Upper lobe of left lung (tissue), 6 donors: ENCODE measurements at places on chromosomes 7 and 10. TPM values are rescaled to one million over a fixed set of nuclear protein-coding genes. Genes with fewer than 3 reads are reported as not detected.

- H3K27ac ChIP-seq = no peak overlapping the region
- no peak for DNase-seq
- H3K4me3 ChIP-seq = no peak overlapping the region
- H3K4me1 ChIP-seq = no peaks in the 10 kb centered on the region
These were observed 72.7 kb upstream of the PRKG1 start for GRCh38 chr10:51001587-51001986.

DNA sequence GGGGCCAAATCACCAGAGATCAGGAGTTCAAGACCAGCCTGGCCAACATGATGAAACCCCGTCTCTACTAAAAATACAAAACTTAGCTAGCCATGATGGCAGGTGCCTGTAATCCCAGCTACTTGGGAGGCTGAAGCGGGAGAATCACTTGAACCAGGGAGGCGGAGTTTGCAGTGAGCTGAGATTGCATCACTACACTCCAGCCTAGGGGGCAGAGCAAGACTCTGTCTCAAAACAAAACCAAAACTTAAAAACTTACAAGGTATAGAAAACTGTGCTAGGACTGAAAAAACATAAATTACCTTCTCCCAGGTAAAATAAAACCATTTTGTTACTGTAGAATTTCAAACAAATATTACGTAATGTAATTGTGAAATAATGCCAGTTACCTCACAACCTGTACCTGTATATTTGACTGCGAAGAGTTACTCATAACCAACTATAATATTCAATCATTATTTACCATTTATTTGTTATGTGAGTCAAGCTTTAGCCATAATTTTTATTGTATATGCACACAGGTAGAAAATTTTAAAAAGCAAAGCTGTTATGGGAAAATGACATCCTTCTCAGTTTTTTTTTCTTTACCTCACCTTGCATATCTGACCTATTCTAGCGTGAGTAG lies 180.9 kb downstream of the SEMA3A start:
- H3K27ac ChIP-seq = no peak overlapping the region
- H3K27me3 ChIP-seq = no peaks in the 10 kb centered on the region
- DNase-seq = no peak

DNA sequence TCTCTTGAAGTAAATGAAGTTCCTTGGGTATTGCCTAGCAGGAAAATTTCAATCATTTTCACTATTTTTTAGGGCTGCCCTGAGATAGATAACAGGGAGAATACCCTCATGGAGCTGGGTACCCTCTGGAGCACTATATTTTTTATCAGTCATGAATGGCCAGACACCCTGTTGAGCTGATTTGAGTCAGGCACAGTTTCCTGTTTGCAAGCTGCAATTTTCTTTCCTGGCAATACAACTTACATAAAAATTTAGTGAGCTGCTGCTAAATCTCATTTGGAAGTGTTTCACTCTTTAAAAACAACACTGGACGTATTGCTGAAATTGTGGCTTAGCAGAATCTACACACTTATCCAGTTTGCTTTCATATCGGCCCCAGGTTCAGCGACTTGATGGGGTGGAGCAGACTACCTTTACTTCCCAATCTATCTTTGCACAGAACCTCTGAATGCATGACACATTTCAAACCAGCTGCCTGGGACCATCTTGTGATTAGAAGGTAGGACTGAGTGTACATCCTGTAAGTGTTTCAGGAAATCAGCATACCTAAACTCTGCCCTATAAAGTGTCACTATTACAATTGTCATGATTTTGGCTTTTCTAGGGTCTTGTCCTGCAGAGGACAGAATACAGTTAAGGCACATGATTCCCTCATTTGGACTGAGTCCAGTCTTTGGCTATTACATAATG lies 125.7 kb upstream of the FAM3C start:
- H3K27me3 ChIP-seq = no peaks in the 10 kb centered on the region
- H3K27ac ChIP-seq = no peak overlapping the region
- H3K36me3 ChIP-seq = no peaks in the 10 kb centered on the region
- no peak overlapping the region for H3K4me3 ChIP-seq
- no peak for DNase-seq

The ADRB1 gene
- 26.4 TPM for total RNA-seq

- no peak overlapping the region for H3K27ac ChIP-seq
- peaks cover 14% of the 10 kb centered on the region for H3K4me1 ChIP-seq
- no peaks in the 10 kb centered on the region for H3K36me3 ChIP-seq
- no peak overlapping the region for H3K4me3 ChIP-seq
- H3K27me3 ChIP-seq = no peaks in the 10 kb centered on the region
These were observed 77.3 kb downstream of the PARD3 start for GRCh38 chr10:34737772-34738169.

DNA sequence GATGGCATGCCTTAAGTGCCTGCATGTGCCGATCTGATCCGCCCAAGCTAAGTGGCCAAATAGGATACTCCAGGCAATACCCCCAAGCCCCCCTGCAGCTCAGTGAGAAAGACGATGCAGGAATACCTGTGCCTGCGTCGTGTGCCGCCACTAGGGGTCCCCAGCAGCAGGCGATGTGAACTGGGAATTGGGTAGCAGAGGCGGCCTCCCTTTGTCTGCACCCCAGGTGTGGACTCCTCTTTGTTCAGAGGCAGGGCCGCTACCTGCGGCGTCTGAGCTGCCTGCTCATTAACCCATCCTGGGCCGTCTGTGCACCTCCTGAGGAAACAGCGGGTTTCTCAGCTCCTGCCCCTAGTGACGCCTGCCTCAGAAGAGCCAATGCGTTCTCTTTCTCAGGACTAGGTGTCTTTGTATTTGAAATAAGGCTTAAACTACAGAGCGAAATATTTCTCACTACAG lies 4.8 kb upstream of the CHN2 start:
- no peak overlapping the region for H3K4me3 ChIP-seq
- peaks cover 22% of the 10 kb centered on the region for H3K4me1 ChIP-seq
- no peaks in the 10 kb centered on the region for H3K27me3 ChIP-seq
- DNase-seq = peak; percentile 70
- no peak overlapping the region for H3K27ac ChIP-seq

The ZNF488 gene
- not detected for total RNA-seq

- H3K4me3 ChIP-seq = no peak overlapping the region
- no peak overlapping the region for H3K27ac ChIP-seq
These were observed 10.1 kb upstream of the OPN4 start for GRCh38 chr10:86644152-86644793.

DNA sequence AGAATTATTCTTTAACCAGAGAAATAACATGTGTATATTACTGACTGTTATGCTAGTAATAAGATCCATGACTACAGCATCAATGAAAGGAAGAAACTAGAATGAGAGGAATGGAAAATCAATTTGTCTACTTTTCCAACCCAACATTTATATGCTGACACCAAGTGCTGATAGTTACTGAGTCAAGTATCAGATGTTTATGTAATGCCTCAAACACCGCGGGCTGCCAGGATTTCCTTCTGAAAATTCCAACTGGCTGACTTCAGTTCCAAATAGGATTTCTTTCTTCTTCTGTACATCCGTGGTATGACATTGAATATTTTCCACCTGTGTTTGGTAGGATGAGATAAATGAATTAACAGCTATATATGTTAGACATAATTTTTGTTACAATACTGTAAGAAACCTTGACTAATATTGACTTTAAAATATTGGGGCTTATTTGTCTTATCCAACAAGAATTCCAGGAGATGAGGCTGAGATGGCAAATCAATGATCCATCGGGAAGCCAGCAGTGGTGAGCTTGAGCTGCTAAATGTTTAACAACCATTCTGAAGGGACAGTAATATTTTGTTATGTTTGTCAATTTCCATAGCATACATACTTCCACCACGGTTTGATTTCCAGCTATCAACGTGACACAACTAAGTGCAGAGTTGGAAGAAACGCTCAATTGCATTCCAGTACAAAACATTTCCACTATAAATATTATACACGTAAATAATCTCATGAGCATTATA lies 435.2 kb upstream of the AUTS2 start:
- no peaks in the 10 kb centered on the region for H3K27me3 ChIP-seq
- DNase-seq = no peak
- no peaks in the 10 kb centered on the region for H3K36me3 ChIP-seq
- H3K4me1 ChIP-seq = no peaks in the 10 kb centered on the region
- H3K27ac ChIP-seq = no peak overlapping the region

DNA sequence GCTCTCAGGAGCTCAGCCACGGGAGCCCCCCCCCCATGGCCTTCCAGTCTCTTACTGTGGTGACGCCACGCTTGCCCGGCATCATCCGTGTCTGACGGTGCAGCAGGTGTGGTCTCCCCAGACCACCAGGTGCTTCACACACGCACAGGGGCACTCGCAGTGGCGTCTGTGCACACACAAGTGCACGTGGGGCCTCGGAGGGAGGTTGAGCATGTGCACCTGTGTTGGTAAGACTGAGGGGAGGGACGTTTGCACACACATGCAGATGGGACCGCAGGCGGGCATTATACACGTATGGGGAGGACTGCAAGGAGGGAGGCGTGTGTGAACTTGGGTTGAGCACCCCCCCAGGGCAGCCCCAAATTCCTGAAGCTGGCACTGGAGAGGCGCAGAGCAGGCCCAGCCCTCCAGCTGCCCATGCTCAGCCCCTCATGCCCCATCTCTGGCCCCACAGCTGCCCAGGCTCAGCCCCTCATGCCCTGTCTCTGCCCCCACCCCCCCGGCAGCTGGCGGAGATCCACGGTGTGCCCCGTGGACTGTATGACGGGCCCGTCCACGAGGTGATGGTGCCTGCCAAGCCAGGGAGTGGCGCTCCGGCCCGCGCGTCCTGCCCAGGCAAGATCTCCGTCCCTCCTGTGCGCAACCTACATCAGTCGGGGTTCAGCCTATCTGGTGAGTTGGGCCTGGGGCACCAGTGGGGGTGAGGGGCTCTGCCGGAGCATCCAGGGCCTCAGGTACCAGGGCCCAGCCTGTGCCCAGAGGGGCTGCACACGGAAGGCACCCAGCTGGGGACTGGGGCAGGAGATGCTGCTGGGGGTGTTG lies 16.7 kb downstream of the DPYSL4 start:
- no peaks in the 10 kb centered on the region for H3K4me1 ChIP-seq
- H3K27me3 ChIP-seq = no peaks in the 10 kb centered on the region
- H3K27ac ChIP-seq = no peak overlapping the region
- no peak overlapping the region for H3K4me3 ChIP-seq
- no peaks in the 10 kb centered on the region for H3K36me3 ChIP-seq

DNA sequence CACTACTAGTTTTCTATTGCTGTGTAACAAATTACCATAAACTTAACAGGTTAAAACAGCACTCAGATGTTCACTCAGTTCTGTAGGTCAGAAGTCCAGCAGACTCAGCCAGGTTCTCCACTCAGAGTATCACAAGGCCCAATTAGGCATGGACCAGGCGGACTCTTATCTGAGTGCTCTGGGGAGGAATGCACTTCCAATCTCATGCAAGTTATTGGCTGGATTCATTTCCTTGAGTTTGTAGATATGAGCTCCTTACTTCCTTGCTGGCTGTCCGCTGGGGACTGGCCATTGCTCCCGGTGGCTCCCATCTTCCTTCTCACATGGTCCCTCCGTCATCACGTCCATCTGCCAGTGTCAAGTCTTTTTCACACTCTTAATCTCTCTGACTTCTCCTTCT lies 137.0 kb upstream of the PRR15 start:
- no peak overlapping the region for H3K27ac ChIP-seq
- no peaks in the 10 kb centered on the region for H3K4me1 ChIP-seq
- H3K27me3 ChIP-seq = no peaks in the 10 kb centered on the region
- H3K4me3 ChIP-seq = no peak overlapping the region

GRCh38 chr7:81394029-81394428 lies 375.8 kb downstream of the HGF start:
- H3K4me3 ChIP-seq = no peak overlapping the region
- DNase-seq = no peak
- H3K27me3 ChIP-seq = no peaks in the 10 kb centered on the region
- H3K36me3 ChIP-seq = no peaks in the 10 kb centered on the region
- no peaks in the 10 kb centered on the region for H3K4me1 ChIP-seq

GRCh38 chr7:99393355-99394187 lies 14.8 kb downstream of the PDAP1 start:
- peak overlapping the region; percentile 50 for H3K4me3 ChIP-seq
- DNase-seq = no peak

DNA sequence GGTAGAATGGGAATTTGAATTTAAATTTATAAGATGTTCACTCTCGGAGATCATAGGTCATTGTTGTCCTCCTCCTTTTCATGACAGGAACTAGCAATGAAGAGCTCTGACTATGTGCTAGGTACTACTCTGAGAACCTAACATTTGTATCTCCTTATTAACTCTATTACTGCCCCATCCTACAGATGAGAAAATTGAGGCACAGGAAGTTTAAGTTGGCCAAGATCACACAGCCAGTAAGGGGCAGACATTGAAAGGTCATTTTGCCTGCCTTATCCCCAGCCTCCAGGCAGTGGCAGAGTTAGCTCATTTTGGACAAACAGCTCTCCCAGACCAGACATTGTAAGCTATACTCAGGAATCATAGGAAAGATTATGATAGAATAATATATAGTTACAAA lies 6.0 kb downstream of the SRGN start:
- H3K4me1 ChIP-seq = peaks cover 11% of the 10 kb centered on the region
- no peaks in the 10 kb centered on the region for H3K36me3 ChIP-seq
- no peak for DNase-seq
- H3K4me3 ChIP-seq = no peak overlapping the region
- peak overlapping the region; percentile 92 for H3K27ac ChIP-seq
- no peaks in the 10 kb centered on the region for H3K27me3 ChIP-seq

DNA sequence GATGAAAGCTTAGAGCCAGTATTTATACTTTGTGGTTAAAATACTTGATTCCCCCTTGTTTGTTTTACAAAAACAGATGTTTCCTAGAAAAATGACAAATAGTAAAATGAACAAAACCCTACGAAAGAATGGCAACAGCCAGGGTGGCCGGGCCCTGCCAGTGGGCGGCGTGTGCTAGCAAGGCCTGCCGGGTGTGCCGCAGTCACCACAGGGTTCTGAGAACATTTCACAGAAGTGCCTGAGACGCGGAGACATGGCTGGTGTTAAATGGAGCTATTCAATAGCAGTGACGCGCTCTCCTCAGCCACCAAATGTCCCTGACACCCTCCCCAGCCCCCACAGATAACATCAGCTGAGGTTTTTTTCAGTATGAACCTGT lies 14.5 kb downstream of the GPR146 start:
- H3K36me3 ChIP-seq = peaks cover 17% of the 10 kb centered on the region
- peaks cover 43% of the 10 kb centered on the region for H3K4me1 ChIP-seq
- H3K4me3 ChIP-seq = no peak overlapping the region
- H3K27me3 ChIP-seq = no peaks in the 10 kb centered on the region
- H3K27ac ChIP-seq = peak overlapping the region; percentile 85
- DNase-seq = no peak

The CAV2 gene
- total RNA-seq = 385 TPM
